ENCODE measurements at places on chromosomes 7 and 10.

DNA sequence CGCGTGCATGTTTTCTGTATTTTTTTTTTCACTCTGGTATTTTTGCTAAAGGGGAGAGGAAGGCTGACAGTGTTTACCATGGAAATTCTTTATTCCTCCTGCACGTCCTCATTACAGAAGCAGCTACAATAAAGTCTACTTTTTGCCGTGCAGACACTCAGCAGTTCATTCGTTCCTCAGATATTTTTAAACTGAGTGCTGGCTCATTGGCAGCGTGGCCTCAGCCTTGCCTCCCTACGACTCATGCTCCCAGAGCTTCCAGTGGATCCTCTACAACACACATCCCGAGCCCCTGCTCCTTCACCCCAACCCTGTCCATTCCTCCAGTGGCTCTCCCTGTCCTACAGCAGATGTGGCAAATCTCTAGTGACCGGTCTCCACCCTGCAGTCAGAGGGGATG lies 239.2 kb upstream of the ZMIZ1 start:
- no peak for DNase-seq

- DNase-seq: no peak
These were observed 110.7 kb downstream of the VIPR2 start for GRCh38 chr7:159033956-159034355.

- peak; percentile 70 for DNase-seq
These were observed 697.5 kb downstream of the INHBA start for GRCh38 chr7:41005374-41005901.

GRCh38 chr10:35136263-35136815 lies 9.7 kb downstream of the CREM start:
- no peak for DNase-seq

GRCh38 chr7:94301024-94301586 lies 93.6 kb upstream of the COL1A2 start:
- DNase-seq: peak; percentile 99

DNA sequence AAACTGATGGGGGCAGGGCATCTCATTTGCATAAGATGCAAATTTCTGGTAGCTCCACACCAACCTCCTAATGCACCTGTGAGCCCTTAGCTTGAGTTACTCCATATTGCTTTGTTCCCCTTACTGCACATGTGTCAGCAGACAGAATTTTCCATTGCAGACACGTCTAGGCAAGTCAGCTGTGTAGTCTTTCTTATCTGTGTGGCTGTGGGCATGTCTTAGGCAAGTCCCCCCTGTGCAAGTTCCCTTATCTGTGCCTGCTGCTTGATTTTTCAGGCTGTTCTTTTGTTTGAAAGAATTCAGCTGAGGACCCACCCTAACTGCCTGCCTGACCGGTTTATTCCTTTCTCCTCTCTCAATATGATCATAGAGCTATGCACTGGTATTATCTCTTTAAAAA lies 28.5 kb upstream of the TRIM24 start:
- no peak for DNase-seq

GRCh38 chr7:20358762-20359282 lies 28.1 kb downstream of the ITGB8 start:
- DNase-seq: no peak

DNA sequence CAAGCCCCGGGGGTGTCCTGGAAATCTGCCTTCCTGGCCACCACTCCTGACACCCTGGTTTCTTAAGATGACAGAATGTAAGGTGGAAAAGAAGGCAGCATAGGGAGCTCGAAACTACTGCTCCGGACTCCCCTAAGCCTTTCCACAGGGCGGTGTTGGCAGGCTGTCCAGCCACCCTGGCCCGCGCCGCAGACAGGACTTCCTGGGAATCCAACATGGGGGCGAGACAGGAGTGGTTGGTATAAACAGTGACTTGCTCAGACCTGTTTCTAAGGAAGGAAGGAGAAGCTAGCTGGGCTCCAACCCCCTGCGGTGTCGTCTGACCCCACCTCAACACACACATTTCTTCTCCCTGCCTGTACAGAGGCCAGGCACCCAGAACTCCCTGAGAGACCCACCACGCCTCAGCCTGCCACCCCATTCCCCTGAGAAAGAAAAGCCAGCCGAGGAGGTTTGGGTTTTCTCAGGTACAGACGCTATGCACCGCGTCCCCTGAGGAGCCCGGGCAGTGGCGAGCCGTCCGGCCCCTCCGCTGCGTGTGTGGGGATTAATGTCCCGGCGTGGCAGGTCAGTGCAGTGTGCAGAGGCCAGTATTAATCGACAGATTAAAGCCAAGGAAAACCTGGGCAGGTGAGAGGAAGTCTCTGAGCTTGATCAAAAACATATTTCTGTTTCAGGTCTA lies 349.6 kb upstream of the MKI67 start:
- DNase-seq: no peak

DNA sequence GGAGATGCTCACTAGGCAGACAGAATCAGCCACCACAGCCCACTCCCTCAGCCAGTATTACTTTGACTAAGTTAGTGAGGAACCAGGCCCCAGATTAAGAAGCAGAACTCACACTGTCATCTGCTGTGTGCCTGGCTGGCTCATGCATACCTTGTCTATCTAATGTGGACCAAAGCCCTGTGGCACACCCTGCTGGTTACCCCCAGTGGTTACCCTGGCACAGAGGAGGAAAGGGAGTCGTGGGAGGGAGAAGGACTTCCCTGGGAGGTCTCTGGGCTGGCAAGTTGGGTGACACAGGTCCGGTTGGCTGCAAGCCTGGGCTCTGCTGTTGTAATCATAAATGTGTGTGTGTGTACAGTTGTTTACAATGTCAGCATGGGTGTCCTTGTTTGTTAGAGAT lies 7.5 kb upstream of the SH2D4B start:
- DNase-seq: peak; percentile 39
